Activated effector memory CD4-positive, alpha-beta T cell treated with anti-CD3 and anti-CD28 coated beads, Interleukin-2, amount 50 U/mL, for 16 hours (primary cell): ENCODE measurements at places on chromosomes 16 and 17.

- DNase-seq: no peak
These were observed 257.7 kb upstream of the FOXF1 start for GRCh38 chr16:86252596-86252995.

DNA sequence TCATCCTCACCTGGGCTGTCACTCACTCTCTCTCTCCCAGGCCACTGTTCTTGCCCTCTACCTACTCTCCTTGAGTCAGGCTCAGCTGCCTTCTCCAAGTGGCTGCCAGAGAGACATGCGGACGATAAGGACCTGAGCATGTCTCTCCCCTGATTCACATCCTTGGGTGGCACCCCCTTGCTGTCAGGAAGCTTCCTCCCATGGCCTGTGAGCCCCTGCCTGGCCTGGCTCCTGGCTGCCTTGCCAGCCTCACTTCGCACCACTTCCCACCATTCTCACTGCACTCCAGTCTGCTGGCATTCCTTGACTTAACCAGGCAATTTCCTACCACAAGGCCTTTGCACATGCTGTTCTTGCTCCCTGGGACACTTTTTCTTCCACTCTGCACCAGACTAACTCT lies 2.7 kb upstream of the ALDH3A1 start:
- DNase-seq: peak; percentile 45

DNA sequence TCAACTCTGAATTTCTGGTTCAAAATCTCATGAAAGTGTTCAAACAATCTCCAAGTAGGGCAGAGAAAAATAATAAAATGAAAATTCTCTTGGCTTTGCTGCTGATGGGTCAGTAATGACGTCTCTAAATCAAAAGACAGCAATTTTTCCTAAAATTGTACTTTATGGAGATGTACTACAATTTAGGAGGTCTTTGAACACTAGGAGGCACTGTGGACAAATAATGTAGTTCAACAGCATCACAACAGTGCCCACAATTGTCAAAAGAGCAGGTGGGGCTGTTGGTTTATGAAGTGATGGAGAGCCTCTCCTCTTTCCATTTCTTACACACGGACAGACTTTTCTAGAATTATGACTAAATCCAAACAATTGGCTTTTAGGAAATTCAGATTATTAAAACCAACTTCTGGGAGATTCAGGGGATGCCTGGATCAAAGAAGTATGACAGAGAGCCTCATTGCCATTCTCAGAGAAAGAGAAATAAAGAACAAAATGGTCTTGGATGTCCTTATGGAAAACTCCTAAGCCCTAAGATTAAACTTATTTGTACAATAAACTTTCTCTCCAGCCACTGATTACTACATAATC lies 23.8 kb downstream of the EZH1 start:
- DNase-seq: peak; percentile 66

- no peak for DNase-seq
These were observed 141.5 kb upstream of the PLCG2 start for GRCh38 chr16:81637336-81638235.

DNA sequence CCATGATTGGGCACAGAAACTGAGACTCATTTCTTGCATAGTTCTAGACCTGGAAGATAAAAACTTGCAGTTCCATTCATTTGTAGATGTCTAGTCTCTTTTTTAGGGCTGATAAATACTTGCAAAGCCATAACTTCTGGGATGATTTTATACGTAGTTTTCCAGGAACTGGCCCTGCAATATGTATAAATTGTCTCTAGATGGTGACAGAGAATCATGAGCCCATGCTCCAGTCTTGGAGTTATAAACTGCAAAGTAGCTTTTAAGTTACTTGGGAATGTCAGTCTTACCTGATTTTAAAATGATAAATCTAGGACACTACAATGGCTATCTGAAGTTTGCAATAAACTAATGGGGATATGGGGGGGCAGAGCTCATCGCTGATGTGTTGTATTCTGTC lies 3.0 kb upstream of the ADAMTS18 start:
- DNase-seq: no peak

- DNase-seq: no peak
These were observed 282.6 kb downstream of the CBLN1 start for GRCh38 chr16:48999044-48999443.

- peak; percentile 28 for DNase-seq
These were observed 721 bp upstream of the WFIKKN2 start for GRCh38 chr17:50834429-50835300.

GRCh38 chr17:67605256-67605912 lies 112.4 kb upstream of the NOL11 start:
- no peak for DNase-seq

GRCh38 chr17:1915889-1916288 lies 86.1 kb downstream of the RPA1 start:
- DNase-seq: no peak

GRCh38 chr16:50121721-50122445 lies 31.2 kb upstream of the TENT4B start:
- DNase-seq: no peak

DNA sequence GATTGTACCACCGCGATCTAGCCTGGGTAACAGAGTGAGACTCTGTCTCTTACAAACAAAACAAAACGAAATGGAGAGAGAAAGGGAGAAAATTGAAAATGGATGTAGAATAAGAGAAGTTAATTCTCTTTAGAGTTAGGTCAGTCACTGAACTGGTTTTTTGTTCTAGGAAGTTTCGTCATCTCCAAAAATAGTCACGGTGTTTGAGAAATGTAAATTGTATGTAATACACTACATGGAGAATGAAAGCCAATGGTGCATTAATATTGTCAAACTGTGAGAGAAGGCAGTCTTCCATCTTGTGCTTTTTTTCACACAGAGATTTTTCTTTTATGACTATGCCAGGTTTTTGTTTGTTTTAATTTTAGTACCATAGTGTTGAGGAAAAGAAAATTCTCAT lies 145.9 kb downstream of the BCAS3 start:
- no peak for DNase-seq

DNA sequence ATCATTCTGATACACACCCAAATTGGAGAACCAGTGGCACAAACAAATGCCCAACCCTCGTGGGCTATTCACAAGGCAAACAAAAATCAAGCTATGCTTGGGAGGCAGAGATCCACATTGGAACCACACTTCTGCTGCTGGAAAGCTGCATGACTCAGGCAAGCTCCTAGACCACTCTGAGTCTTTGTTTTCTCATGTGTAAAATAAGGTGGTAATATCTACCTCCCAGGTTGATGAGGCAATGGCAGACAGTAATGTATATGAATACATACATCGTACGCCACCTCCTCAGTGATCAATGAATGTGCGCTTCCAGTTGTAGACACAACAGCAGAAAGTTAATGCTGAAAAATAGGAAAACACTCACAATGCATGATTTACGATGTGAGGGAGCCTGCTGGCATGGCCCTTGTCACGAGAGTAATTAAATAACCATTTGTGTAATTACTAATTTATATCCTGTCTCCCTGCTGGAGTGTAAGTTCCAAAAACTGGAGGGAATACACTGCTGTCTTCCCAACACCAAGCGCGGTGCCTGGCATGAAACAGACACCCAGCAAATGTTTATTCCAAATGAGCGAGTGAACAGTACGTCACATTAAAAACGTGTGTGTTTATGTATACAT lies 69.9 kb upstream of the HSBP1 start:
- DNase-seq: no peak

- peak; percentile 90 for DNase-seq
These were observed 46.3 kb downstream of the ZNF652 start for GRCh38 chr17:49315551-49316257.

DNA sequence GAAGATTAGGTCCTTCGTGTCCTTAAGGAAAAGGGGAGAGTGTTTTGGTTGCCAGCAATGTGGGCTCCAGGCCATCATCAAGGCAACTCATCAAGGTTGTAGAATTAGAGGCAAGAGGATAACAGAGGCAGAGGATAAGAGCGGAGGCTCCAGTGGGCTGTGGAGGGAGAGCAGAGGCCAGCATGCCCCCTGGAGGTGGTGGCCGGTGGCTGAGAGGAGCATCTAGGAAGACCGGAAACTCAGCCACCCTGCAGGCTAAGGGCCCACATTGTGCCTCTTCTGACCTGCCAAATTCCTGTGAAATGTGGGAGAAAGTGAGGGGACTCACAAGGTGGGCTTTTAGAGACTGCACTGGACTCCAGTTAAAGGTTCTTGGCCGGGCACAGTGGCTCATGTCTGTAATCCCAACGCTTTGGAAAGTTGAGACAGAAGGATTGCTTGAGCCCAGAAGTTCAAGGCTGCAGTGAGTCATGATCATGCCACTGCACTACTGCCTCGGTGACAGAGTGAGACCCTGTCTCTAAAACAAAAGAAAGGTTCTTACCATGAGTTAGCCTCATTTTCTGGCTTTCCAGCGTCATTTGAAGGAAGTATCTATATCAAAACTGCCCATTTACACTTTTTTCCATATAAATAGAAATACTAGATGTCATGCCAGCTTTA lies 62.7 kb upstream of the ADORA2B start:
- no peak for DNase-seq

- peak; percentile 55 for DNase-seq
These were observed 43.4 kb downstream of the ADCY7 start for GRCh38 chr16:50309527-50310307.

DNA sequence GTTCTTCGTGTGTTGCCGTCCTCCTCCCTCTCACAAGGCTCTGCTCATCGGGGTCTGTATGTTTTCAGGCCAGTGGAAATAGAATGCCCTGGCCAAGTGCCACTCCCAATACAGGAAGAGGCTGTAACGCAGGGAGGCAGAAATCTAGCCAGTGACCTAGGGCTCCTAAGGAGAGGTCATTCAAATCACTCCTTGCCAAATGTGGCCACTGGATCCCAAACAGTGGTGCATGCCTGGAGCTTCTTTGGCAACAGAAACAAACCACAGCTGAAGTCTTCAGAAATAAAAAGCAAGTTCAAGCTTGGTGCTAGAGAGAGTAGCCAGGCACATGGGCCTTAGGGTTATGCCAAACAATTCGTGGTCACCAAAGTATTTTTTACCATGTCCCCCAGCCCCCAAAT lies 66.1 kb downstream of the SMG6 start:
- DNase-seq: no peak

DNA sequence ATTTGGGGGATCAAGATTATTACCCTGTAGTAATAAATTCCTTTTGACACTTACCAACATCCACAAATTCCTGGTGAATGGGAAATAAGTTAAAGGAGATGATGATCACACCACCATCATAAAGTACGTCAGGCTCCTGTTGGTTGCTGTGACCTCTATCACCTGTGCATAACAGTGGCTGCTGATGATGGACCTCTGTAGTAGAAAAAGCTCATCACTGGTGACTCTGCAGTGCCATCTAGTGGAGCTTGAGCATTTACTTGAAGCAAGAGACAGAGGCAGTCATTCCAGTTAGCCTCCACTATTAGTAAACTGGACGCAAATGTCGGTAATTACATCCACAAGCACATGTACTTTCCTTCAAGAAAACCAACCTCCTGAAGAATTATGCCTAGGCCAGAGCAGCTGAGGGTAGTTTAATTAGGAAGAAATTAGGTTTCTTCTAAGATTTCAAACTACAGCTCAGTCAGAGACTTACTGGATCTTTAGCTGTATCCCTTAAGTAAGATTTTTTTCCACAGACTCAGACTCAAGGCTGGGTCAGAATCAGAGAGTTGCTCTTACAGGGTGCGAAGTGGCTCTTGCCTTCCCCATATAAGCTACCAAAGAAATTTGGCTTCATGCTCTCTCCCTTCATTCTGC lies 39.3 kb downstream of the CYB561 start:
- peak; percentile 80 for DNase-seq
